ENCODE measurements at places on chromosomes 7 and 10.
A peak's percentile ranks its signal among the peaks of the same experiment; 100 is the strongest.

DNA sequence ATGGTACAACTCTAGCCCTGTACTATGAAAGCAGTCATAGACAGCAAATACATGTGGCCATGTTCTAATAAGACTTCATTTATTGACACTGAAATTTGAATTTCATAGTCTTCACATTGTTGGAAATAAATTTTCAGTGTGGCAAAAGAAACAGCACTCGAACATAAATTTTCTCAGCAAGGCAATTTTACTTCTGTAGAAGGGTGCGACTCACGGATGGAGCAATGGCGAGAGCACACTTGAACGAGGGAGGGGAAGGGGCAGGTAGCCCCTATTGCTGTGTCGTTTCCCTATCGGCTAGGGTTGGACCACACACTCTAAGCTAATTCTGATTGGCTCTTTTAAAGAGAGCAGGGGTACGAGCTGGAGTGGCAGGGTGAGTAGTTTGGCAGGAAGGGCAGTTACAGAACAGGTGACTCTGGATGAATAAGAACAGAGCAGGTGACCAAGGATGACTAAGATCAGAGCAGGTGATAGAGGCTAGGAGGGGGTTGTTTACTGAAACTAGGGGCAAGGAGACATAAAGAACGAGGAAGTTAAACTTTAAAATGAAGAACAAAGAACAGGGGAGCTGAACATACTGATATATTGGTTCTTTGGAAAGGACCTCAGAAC lies 52.0 kb downstream of the LRRC4 start:
- H3K4me3 ChIP-seq: no peak overlapping the region
- peaks cover 20% of the 10 kb centered on the region for H3K36me3 ChIP-seq
- DNase-seq: no peak
- no peaks in the 10 kb centered on the region for H3K4me1 ChIP-seq

DNA sequence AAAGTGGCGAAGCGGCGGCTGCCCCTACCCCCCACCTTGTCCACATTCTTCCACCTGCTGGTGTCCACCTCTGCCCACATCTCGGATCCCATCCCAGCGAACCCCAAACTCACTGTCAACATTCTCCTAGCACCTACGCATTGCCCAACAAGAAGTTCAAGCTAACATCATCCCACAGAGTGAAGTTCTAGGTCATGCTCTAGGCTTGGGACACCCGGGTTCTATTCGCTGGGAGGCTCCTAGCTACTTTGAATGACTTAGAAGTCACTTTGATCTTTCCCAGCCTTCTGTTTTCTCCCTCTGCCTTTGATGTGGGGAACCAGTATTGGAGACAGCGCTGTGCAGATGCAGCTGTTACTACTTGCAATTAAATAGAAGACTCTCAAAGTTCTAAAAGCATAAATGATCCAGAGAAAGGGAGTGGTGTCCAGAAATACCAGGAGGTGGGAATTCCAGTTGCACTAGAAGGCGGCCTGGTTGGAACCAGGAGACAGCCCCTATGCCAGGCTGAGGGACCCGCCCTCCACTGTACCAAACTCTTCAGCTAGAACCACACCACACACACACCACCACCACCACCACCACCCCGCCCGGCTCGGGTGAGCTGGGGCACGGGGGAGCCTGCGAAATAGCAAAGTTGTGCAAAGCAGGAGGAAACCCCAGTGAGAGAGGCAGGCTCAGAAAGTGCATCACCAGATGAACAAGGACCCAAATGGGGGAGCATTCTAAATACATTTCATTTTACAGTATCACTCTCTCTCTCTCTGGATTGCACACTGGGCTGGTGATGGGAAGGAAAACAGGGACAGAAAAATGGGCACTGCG lies 5.5 kb upstream of the VGF start:
- peaks cover 91% of the 10 kb centered on the region for H3K27me3 ChIP-seq
- DNase-seq: no peak
- no peaks in the 10 kb centered on the region for H3K36me3 ChIP-seq
- no peak overlapping the region for H3K4me3 ChIP-seq
- H3K27ac ChIP-seq: no peak overlapping the region

DNA sequence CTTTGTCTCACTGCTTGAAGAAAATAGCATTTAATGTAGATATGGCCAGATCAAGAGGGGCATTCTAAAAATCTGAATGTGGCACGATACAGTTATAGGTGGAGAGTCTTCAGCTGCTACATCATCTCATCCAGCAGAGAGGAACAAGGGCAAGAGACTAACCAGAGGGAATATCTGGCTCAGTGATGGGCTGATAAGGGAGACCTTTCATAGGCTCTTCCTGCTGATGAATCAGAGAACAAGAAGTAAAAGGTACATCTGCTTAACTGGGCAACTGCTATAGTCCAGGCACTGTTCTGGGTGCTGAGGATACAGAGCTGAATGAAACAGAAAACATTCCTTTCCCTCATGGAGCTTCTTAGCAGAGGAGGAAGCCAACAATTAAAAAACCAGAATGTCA lies 37.9 kb downstream of the PIP4K2A start:
- peaks cover 14% of the 10 kb centered on the region for H3K4me1 ChIP-seq
- no peaks in the 10 kb centered on the region for H3K36me3 ChIP-seq
- no peak overlapping the region for H3K27ac ChIP-seq
- DNase-seq: no peak
- H3K27me3 ChIP-seq: no peaks in the 10 kb centered on the region

DNA sequence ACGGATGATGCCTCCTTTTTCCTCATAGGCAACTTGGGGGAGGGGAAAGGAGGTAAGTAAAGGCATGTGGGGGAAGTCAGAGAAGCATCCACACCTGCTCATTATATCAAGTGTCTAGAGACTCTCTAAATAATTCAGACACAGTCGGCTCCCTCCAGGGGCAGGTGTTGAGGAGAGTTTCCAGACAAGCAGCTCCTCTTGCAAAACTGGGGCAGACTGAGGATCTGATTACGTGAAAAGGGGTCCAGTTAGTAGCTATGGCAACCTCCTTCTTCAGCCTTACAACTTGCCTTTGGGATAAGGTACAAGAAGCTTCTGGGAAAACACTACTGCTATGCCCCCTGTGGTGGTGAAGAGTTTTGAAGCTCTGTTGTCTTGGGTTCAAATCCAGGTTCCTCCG lies 39.0 kb upstream of the SORBS1 start:
- no peaks in the 10 kb centered on the region for H3K4me1 ChIP-seq
- H3K4me3 ChIP-seq: no peak overlapping the region
- no peak for DNase-seq
- no peak overlapping the region for H3K27ac ChIP-seq
- no peaks in the 10 kb centered on the region for H3K36me3 ChIP-seq

GRCh38 chr10:80454513-80455460 lies 677 bp downstream of the TSPAN14 start:
- H3K4me3 ChIP-seq: peak overlapping the region; percentile 71
- DNase-seq: peak; percentile 30
- no peaks in the 10 kb centered on the region for H3K36me3 ChIP-seq
- peaks cover 13% of the 10 kb centered on the region for H3K4me1 ChIP-seq
- H3K27me3 ChIP-seq: no peaks in the 10 kb centered on the region
- no peak overlapping the region for H3K27ac ChIP-seq

DNA sequence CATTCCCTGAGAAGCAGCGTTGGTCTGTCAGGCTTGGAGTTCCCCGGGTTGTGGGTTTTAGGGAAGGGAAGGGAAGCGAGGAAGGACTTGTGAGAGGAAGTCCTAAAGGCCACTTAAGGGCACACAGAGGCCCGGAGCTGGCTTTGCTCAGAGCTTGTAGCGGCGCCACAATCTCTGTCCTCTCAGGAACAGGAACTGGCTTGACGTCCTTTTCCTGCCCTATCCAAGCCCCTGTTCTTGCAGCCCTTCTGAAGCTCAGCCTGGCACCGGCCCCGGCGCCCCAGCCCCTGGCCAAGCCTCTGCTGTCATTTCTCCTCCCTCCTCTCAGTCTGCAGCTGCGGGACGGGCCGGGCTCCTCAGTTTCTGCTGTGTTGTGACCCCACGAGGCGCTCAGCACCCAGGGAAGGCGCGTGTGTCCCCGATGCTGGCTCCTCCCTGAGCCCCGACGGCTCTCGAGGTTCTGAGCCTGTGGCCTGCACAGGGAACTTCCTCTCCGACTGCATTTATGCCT lies at the start of gene GIMAP8:
GIMAP8 (plus strand) TSS at position 140 of the 511 bp plus-strand sequence. CDS start 16,069 bp downstream, outside the sequence.
- H3K36me3 ChIP-seq: no peaks in the 10 kb centered on the region
- no peaks in the 10 kb centered on the region for H3K27me3 ChIP-seq
- no peak within 1 kb of the TSS for H3K27ac ChIP-seq
- peaks cover 10% of the 10 kb centered on the region for H3K4me1 ChIP-seq

DNA sequence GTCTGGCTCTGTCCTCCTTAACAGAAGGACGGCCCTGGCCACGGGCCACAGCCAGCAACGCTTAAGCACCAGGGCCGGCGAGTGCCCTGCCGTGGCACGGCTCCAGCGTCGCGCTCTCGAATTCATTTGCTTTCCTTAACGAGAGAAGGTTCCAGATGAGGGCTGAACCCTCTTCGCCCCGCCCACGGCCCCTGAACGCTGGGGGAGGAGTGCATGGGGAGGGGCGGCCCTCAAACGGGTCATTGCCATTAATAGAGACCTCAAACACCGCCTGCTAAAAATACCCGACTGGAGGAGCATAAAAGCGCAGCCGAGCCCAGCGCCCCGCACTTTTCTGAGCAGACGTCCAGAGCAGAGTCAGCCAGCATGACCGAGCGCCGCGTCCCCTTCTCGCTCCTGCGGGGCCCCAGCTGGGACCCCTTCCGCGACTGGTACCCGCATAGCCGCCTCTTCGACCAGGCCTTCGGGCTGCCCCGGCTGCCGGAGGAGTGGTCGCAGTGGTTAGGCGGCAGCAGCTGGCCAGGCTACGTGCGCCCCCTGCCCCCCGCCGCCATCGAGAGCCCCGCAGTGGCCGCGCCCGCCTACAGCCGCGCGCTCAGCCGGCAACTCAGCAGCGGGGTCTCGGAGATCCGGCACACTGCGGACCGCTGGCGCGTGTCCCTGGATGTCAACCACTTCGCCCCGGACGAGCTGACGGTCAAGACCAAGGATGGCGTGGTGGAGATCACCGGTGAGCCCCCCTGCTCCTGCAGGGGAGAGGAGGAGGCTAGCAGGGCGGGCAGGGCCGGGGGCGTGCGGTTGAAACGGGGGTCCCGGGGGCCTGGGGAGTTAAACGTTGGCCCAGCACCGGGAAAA lies at the start of gene HSPB1:
HSPB1 (plus strand) TSS at position 327 of the 855 bp plus-strand sequence; CDS start at position 367, 40 bp downstream.
- H3K27ac ChIP-seq: no peak within 1 kb of the TSS
- peaks cover 10% of the 10 kb centered on the region for H3K27me3 ChIP-seq
- peak; percentile 40 for DNase-seq
- H3K4me3 ChIP-seq: peak within 1 kb of the TSS; percentile 67
- no peaks in the 10 kb centered on the region for H3K36me3 ChIP-seq
- 0 out of 2 replicates have a peak, but pooled peaks cover 9% of the 10 kb centered on the region for H3K4me1 ChIP-seq

DNA sequence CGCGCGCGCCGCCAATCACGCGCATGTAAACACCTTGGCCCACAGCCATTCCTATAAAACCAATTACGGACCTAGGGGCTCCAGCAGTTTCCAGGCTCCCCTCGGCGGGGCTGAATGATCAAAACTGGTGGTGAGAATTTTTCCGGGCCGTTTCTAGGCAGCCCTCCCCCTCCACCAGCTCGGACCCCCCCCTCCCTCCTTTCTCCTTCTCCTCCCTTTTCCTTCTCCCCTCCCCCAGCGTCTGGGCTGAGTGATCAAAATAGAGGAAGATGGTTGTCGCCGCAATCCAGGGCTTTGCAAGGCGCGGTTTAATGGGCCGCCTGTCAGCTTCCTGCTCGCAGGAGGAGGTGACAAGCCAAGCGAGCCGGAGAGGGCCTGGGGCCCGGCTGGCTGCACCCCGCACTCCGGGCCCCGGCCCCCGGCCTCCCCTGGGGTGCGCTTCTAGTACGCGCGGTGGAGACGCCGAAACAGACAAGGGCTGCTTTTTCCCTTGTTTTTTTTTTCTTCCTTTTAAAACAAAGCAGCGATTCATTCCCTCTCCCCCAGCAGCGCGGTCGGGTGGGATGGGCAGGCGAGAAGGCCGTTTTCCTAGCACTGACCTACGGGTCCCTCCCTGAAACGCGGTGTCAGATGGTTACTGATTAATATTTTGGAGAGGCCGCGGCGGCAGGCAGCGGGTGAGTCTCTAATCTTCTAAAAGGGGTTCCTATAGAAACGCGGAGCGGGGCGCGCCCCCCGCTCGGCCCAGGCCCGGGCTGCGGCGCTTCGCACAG lies 528 bp upstream of the TNRC18 start:
- peak overlapping the region; percentile 78 for H3K4me3 ChIP-seq
- no peaks in the 10 kb centered on the region for H3K36me3 ChIP-seq
- no peaks in the 10 kb centered on the region for H3K4me1 ChIP-seq

GRCh38 chr10:3802526-3803265 lies 17.7 kb upstream of the KLF6 start:
- DNase-seq: no peak
- H3K36me3 ChIP-seq: no peaks in the 10 kb centered on the region
- H3K4me3 ChIP-seq: no peak overlapping the region

- no peak overlapping the region for H3K27ac ChIP-seq
- H3K27me3 ChIP-seq: no peaks in the 10 kb centered on the region
- H3K4me3 ChIP-seq: no peak overlapping the region
- no peaks in the 10 kb centered on the region for H3K4me1 ChIP-seq
- DNase-seq: no peak
These were observed 201.0 kb downstream of the ADARB2 start for GRCh38 chr10:1536341-1536740.

- DNase-seq: no peak
- H3K36me3 ChIP-seq: no peaks in the 10 kb centered on the region
- no peak overlapping the region for H3K4me3 ChIP-seq
- no peak overlapping the region for H3K27ac ChIP-seq
- H3K27me3 ChIP-seq: no peaks in the 10 kb centered on the region
- H3K4me1 ChIP-seq: peaks cover 27% of the 10 kb centered on the region
These were observed 182.7 kb upstream of the LYZL2 start for GRCh38 chr10:30812018-30812851.

- no peak overlapping the region for H3K27ac ChIP-seq
- DNase-seq: no peak
- H3K27me3 ChIP-seq: peaks cover 29% of the 10 kb centered on the region
- H3K4me3 ChIP-seq: no peak overlapping the region
- H3K36me3 ChIP-seq: no peaks in the 10 kb centered on the region
These were observed 61.9 kb upstream of the NKX6-2 start for GRCh38 chr10:132847856-132848255.

DNA sequence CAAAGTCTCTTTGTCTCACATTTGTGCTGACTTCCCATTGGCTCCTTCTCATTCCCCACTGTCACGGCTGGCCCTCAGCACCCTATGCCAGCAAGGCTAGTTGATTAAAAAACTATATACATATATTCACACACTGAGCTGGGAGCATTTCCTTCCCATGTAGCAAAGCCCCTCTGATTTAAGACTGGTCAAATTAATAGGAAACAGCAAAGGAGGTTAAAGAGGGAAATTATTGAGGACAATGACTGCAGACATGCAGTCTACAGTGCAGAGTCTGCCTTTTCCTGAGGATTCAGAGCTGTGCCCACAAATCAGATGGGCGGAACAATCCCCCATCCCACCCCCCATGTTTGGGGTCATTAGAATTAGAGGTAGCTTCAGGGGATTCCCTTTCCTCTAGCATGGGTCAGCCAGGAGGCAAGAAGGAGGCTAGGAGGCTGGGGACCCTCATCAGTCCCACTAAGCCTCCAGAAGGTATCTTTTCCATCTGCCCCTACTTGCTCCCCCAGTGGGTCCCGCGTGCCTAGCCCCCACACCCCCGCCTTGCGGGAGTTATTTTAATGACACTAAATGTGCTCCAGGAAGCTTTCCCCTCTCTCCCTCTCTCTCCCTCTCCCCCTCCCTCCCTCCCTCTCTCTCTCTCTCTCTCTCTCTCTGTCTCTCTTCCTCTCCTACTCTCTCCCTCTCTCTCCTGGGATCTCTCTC lies 9.8 kb upstream of the DLX6 start:
- no peaks in the 10 kb centered on the region for H3K36me3 ChIP-seq
- H3K27ac ChIP-seq: no peak overlapping the region
- no peak overlapping the region for H3K4me3 ChIP-seq
- H3K27me3 ChIP-seq: no peaks in the 10 kb centered on the region
